Stimulated activated CD8-positive, alpha-beta memory T cell treated with anti-CD3 and anti-CD28 coated beads, Interleukin-7, amount 100 ng/mL, for 4 hours (primary cell): ENCODE measurements at places on chromosomes 11 and 22.

GRCh38 chr11:45343444-45343843 is 57.3 kb upstream of the SYT13 start:
- no peak for DNase-seq

DNA sequence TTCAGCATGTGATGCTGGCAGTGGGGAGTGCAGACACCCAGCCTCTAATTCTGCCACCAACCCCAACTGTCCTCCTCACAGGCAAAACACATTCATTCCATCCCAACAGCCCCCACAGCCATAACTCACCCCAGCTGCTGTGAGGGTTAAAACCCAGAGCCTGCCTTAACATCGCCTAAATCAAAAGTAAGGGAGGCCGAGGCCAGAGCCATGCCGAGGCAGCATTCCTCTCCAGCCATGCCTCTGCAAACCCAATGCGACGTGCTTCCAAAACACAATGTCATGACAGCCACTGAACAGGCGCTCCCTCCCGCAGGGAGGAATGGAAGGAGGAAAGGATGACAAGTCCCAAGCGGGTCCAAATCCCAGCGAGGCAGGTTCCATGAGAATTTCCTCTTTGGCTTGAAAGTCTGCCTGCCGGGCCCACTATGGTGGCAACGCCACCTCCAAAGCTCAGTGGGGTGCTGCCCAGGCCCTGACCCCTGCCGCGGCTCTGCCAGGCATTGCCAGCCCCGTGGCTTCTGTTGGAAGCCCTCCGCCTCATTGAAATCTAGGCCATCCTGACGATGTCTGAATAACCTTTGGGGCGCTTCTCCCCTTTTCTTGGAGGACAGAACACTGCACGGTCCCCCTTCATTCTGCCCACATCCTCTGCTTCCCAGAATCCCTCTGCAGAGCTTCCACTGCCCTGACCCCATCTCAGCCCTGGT is 472.3 kb downstream of the BRD1 start:
- DNase-seq, result no peak

- DNase-seq, result no peak
These were observed 53.9 kb upstream of the HEPHL1 start for GRCh38 chr11:93967258-93967657.

DNA sequence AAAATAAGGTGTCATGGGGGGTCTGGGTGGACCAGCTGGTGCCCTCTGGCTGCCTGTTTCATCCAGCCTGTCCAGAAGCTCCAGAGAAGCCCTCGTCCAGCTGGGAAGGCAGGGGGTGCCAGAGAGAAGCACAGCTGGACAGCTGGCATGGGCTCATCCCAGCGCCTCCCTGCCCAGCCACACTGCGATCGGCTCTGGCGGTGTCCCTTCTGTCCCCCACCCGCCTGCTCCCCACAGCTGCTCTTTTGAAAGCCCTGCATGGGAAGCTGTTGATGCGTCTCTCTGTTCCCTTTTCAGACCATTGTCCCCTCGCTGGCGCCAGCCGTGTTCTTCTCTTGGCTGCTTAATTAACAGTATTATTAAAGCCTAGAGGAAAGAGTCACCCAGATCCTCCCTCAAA is 86.5 kb downstream of the MN1 start:
- DNase-seq, result no peak

GRCh38 chr11:87859636-87860035 is 315.6 kb downstream of the RAB38 start:
- no peak for DNase-seq

GRCh38 chr11:117925198-117925925 is 3.8 kb downstream of the TMPRSS13 start:
- DNase-seq, result no peak

GRCh38 chr11:47904048-47904447 is 55.9 kb upstream of the NUP160 start:
- no peak for DNase-seq

DNA sequence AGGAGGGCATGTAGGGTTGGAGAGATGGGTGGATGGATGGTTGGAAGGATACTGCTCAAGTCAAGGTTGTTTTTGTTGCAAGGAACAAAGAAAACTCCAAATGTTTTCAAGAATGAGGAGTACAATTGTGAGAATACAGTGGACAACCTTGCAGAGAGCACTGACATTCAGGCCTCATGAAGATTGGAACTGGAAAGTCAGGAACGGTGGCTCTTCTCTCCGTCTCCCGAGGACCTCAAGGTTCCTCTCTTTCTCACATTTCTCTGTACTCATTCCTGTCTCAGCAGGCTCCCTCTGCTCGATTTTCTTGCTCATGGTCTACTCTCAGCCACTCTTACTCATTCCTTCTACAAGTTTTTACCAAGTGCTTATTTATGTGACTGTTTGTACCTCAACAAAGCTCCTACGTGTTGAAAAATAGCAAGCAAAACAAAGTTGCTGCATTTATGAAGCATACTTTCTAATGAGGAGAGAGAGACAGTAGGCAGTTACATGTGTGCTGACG is 97.6 kb downstream of the SWAP70 start:
- DNase-seq, result no peak

- no peak for DNase-seq
These were observed 37.3 kb downstream of the LRP5 start for GRCh38 chr11:68349461-68350249.

- no peak for DNase-seq
These were observed 113.9 kb downstream of the CCDC81 start for GRCh38 chr11:86488553-86488952.

DNA sequence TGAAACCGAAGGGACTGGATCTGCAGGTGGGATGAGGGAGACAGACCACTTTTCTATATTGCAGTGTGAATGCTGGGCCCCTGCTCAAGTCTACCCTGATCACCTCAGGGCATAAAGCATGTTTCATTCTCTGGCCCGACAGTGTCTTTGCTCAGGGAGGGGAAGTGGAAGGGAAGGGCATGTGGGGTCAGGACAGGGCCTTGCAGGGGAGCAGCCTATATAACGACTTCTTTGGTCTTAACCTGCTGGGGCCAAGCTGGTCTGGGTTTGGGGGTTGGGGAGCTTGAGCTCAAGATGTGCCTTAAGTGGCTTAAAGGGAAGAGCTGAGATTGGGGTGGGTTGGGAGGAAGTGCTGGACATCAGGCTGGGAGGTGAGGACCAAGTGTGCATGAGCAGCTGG is 86.4 kb downstream of the GDPD4 start:
- DNase-seq, result no peak

GRCh38 chr11:110793556-110793955 is 81.3 kb upstream of the ARHGAP20 start:
- DNase-seq, result no peak

GRCh38 chr11:96648991-96649390 is 259.2 kb downstream of the JRKL start:
- DNase-seq, result no peak

DNA sequence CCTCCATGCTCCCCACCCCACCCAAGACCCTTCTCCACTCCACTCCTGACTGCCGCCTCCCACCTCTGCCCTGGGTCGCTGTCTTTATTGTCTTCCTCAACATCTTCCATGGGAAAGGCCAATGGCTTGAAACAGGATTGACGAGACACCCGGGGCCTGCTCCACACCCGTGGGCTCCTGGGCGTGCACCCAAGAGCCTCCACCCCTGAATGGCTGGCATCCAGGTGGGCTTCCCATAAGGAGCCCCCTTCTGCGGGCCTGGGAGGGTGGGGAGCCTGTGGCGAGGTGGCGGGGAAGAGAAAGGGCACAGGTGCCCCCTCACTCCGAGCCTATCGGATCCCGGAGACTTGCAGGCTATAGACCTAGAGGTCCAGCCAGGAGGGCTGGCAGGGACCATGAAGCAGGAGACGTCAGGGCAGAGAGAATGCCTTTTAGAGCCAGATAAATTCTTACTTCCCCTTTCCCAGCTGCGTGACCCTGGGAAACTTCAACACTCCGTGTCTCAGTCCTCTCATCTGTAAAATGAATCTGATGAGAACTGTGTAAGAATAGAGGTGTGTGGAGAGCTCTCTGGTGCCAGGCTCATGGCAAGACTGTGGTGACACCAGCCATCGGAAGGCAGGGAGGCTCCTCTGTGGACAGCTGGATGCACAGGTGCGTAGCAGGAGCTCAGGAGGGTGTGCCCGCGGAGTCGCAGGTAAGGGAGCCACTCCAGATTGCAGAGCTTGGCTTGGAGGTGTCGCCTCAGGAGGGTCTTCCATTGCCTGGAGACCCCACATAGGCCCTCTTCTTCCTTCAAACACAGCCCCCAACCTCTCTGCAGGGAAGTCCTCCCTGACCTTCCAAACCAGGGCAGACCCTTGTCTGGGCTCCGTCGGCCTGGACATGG is 53.9 kb downstream of the SMIM38 start:
- no peak for DNase-seq

DNA sequence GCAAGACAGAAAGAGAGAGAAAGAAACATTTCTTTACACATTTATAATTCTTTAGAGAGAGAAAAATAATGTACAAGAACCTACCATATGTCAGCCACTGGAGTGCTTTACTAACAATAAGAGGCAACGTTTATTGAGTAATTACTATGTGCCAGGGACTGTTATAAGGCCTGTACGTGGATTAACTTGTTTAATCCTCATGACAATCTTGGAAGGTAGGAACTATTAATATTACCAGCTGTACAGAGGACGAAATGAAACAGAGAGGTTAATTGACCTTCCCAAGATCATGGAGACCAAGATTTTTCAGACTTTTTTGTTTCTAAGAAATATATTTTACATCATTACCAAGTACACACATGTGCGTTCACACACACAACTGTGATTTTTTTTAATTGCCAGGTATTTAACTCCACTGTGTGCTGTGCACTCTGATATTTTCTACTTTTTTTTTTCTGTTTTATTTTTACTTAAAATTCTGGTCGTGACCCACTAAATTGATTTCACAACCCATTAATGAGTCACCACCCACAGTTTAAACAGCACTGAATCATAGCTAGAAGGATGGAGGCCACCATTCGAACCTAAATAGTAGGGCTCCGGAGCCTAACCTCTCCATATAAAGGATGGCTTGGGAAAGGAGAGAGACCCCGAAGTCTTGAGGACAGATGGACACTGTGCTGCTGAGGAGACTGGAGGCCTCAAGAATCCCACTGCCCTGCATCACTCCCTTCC is 21.4 kb downstream of the CREB3L1 start:
- DNase-seq, result no peak
